ENCODE measurements at places on chromosomes 7 and 10. TPM values are rescaled to one million over a fixed set of nuclear protein-coding genes. Genes with fewer than 3 reads are reported as not detected.

The GSDME gene
- 6.2 TPM for total RNA-seq

The CYP2E1 gene
- total RNA-seq = 0.32 TPM

The JCAD gene
- not detected for total RNA-seq

The TMEM270 gene
- not detected for total RNA-seq

The NPC1L1 gene
- 0.04 TPM for total RNA-seq

The CRYGN gene
- total RNA-seq = 0.11 TPM

The TES gene
- 97.5 TPM for total RNA-seq

The CREB5 gene
- 0.61 TPM for total RNA-seq

The WIPF3 gene
- total RNA-seq = not detected

The PIP4K2A gene
- total RNA-seq = 105 TPM

The PAX4 gene
- total RNA-seq = not detected

The PKD2L1 gene
- not detected for total RNA-seq

The STMP1 gene
- 18.7 TPM for total RNA-seq

The OR13A1 gene
- total RNA-seq = not detected

The SMIM30 gene
- total RNA-seq = 38.5 TPM

The DUS4L gene
- total RNA-seq = 12.8 TPM

The SPDYE11 gene
- total RNA-seq = not detected

The MBLAC1 gene
- total RNA-seq = 1.6 TPM

All from activated CD4-positive, alpha-beta T cell treated with anti-CD3 and anti-CD28 coated beads for 36 hours (primary cell).